ENCODE measurements at places on chromosomes 2 and 18. TPM values are rescaled to one million over a fixed set of nuclear protein-coding genes. Genes with fewer than 3 reads are reported as not detected.

Gene HOXD10
- total RNA-seq = not detected

GRCh38 chr2:96715658-96716057 lies 24.2 kb downstream of the LMAN2L start:
- DNase-seq = no peak

Gene CHRND
- total RNA-seq = not detected

DNA sequence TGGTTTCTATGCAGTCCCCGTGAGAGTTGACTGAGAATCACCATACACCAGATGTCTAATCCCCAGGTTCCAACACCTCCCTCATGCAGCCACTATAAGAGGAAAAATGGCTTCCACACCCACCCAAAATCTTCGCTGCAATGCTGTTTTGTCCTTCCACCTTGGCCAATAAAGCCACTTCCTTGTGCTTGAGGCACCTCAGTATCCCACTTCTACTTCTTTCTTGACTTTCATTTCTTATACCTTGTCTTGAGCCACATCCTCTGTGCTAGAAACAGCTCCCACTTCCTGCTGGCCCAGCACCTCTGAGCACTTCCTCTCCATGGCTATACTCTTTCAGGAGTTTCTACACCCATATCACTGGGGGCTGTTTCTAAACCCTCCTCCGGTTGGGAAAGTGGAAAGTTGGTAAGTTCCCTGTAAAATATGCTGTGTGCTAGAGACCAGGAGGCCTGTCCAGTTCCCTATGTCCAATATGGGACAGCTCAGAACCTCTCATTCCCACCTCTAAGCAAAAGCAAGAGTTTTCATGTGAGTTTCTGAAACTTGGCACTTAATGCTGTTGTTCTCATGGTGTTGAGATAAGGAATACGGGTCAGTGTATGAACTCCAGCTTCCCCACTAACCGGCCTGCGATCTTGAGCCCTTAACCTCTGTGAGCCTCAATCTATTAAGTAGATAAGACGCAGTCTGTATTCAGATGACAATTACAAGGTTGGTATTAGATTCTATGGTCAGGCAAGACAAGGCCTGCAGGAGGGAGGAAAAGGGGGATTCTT lies 209.1 kb upstream of the ID2 start:
- DNase-seq = no peak

Gene USP34
- 146 TPM for total RNA-seq

GRCh38 chr18:36729197-36729596 lies 99.6 kb downstream of the TPGS2 start:
- no peak for DNase-seq

Gene CHAC2
- total RNA-seq = 2.8 TPM

DNA sequence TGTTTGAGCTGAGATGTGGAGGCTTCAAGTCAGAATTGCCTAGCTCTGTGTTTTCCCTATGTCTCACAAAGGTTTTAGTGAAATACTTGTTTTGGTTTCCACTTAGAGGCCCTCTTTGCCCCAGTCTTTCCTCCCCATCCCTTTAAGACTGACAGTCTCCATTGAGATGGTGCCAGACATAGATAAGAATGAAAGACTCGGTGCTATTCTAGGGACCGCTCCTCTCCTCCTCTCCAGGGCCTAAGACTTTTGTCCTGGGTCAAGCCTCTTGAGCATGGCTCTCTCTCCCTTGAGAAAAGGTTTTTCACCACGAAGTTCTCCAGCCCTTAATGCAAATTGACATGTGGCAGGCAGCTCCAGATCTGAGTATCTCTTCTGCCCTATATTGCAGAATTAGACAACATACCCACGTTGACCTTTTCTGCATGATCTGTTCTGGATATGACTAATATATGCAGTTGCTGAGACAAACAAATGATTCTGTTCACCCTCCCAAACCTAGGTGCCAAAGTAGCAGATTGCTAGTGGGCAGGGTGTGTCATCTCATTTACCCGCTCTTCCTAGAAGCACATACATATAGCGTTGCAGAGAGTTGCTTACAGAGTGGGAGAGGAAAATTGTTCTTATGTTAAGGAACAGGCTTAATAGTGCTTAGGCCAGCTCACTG lies 47.5 kb upstream of the ACSL3 start:
- no peak for DNase-seq

DNA sequence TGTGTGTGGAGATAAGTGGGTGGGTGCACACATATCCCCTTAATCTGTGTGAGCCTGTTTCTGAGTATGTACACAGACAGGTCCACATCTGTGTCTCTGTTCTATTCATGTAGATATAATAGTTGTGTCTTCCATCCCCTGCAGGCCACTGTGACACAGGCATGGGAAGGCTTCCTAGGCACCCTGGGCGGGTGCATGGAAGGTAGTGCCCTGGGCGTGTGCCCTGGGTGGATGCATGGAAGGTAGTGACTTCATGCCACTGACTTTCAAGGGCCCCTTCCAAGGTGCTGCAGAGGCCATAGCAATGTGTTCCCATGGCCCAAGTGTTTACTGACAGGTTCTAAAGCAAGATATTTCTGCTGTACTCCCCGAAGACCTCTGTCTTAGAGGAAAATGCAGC lies 462.5 kb upstream of the HS6ST1 start:
- DNase-seq = no peak

Gene ACMSD
- not detected for total RNA-seq

DNA sequence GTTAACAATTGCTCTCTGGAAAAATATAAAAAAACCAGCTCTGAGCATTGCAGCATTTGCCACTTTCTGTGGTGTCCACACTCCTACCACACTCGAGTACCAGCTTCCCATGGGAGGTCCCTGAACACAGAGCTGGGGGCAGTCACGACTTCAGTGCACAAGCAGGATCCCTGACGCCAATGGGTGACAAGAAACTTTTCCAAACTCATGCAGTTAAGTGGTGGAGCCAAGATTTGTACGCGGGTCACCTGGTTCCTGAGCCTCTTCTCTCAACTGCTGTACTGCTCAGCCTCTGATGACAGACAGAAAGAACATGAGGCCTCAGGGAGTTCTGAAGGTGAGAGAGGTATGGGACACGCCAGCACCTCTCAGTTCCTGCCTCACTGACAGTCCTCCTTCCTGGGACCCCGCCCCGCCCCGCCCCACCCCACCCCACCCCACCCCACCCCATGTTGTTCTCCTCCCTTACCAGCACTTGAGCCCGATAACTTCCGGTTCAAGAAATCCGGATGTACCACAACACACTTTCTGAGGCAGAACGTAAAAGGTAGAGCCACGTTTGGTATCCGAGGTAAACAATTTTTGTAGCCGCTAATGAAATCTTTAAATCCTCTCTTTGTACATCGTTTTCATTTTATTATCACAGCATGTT lies 287.6 kb downstream of the MYCN start:
- no peak for DNase-seq

DNA sequence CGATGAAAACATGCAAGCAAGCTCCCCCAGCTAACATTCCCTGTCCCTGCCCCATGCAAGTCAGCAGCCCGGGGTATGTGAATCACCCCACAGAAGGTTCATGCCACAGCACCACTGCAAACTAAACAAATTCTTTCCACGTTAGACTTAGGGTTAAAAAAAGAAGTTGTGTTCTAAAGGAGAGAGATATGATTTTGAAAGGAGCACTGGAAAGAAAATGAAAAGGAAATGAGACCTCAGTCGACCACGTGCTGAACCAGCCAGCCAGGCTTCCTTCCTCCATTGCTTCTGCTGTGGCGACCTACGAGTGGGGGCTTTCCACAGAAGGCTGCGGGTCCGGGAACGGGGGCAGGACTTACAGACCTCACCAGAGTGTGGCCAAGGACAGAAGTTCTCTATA lies 52.0 kb downstream of the ARL4C start:
- no peak for DNase-seq

Gene DHRS9
- total RNA-seq = not detected

Gene COL3A1
- total RNA-seq = 0.72 TPM

GRCh38 chr2:101113441-101114267 lies 37.5 kb downstream of the TBC1D8 start:
- no peak for DNase-seq

Gene COL4A3
- 2.5 TPM for total RNA-seq

- DNase-seq = no peak
Measured at GRCh38 chr2:218679119-218679518, 7.2 kb downstream of the STK36 start.

Gene ADAM23
- total RNA-seq = 80.6 TPM

DNA sequence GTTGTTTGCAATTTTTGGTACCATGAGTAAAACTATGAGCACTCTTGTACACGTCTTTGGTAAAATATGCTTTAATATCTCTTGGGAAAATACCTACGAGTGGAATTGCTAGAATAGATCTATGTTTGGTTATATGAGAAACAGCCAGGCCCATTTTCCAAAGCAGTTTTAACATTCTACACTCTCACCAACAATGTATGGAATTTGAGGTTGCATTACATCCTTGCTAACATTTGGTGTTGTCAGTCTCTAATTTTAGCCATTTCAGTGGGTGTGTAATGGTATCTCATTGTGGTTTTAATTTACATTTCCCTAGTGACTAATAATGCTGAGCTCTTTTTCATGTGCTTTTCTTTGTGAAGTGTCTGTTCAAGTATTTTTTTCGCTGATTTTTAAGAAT lies 118.9 kb upstream of the TCF4 start:
- no peak for DNase-seq

DNA sequence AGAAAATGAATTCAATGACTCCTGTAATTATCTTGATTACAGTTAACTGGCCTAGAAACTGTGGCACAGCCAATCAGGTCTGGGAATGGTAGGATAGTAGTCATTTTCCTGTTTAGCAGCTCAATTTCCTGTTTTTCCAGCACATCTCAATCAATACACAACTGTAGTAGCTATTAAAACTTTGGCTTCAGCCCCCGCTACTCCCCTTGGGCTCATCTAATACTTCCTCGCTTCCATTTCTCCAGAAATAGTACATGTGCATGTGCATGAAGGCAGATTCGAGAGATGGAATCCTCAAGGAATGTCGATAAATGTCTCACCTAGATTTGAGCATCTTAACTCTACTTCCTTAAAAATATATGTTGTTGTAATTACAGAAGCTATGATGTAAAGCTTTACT lies 9.7 kb downstream of the COBLL1 start:
- DNase-seq = no peak

Gene TMEM37
- total RNA-seq = 0.46 TPM

- DNase-seq = no peak
Measured at GRCh38 chr2:230216489-230216888, 3.3 kb downstream of the SP110 start.

All from dorsolateral prefrontal cortex (tissue), 122 donors.